ENCODE measurements at places on chromosomes 7 and 10.
A peak's percentile ranks its signal among the peaks of the same experiment; 100 is the strongest.

DNA sequence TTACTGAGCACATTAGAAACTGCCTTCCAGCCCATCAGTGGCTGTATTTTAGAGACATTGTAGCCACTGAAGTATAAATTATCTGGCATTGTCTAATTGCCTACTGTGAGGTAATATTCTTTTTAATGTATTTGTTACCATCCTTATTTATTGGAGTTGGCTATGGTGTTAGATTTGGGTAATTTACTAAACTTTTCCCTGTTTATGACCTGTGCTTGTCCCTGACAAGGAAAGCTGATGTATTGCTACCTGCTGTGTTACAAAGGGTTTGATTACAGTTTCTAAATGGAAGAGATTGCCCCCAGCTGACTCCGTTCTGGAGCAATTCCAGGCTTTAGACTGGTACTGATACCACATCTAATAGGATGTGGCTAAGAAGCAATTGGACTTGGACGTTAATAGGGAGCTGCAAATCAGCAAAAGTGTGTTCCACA, 12.3 kb upstream of the ASCC1 start:
- no peak for DNase-seq

- no peak for DNase-seq
Measured at GRCh38 chr10:43226441-43226840, 40.4 kb downstream of the RASGEF1A start.

GRCh38 chr10:5890452-5890915, 441 bp downstream of the FBH1 start:
- peak; percentile 37 for DNase-seq

DNA sequence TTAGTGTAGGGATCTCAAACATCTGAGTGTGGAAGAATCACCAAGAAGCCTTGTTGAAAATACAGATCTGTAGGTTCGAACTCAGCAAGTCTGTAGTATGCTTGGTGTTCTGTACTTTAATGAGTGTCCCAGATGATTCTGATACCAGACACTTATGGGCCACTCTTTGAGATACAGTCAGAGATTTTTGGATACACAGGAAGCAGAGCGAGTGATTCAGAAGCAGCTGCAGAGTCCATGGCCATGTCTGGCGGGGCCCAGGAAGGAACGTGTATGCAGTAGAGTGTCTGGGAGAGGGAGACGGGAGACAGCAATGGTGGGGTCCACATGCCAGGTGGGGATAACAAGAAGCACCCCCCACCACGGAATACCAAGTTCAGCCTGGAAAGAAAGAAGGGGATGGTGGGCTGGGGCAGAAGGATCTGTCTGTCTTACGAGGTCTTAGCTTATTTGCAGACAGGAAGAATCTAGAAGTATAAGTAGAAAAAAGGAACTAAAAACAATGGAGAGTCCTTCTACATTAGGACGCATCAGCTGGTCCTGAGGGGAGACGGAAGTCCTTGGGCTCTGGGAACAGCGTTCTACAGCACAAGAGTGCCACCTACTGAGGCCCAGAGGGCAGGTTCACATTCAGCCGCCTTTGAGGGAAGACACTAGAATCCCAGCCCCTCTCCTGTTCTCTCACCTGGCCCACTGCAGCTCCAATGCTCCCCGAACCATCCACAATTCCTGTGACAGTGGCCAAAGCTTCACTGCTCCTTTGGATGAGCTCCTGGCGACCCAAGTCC, 55.4 kb downstream of the SLC37A3 start:
- DNase-seq, result peak; percentile 18

GRCh38 chr7:37920849-37921805, 687 bp downstream of the EPDR1 start:
- peak; percentile 26 for DNase-seq

All from SK-N-DZ (cell line).